ENCODE measurements at places on chromosomes 6 and 20. TPM values are rescaled to one million over a fixed set of nuclear protein-coding genes. Genes with fewer than 3 reads are reported as not detected.

Gene PABPC1L
- total RNA-seq = 13.2 TPM

Gene CTAGE9
- not detected for total RNA-seq

DNA sequence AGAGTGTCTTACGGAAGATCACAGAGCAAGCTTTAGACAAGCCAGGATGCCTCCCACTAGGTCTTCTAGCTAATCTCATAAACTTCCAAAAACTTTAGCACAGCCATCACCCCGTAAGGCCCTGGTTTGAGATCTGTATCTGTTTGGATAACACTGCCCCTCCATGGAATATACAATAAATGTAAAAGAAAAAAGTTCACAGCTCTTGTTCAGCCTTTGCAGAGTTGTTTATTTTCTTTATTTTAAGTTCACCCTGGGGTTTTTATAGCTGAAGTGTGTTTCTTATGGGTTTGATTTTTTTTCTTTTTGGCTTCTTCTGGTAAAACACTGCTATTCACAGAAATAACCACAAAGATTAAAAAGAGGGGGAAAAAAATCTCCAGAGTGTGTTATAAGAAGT is 125.6 kb downstream of the EYA2 start:
- no peak for DNase-seq

DNA sequence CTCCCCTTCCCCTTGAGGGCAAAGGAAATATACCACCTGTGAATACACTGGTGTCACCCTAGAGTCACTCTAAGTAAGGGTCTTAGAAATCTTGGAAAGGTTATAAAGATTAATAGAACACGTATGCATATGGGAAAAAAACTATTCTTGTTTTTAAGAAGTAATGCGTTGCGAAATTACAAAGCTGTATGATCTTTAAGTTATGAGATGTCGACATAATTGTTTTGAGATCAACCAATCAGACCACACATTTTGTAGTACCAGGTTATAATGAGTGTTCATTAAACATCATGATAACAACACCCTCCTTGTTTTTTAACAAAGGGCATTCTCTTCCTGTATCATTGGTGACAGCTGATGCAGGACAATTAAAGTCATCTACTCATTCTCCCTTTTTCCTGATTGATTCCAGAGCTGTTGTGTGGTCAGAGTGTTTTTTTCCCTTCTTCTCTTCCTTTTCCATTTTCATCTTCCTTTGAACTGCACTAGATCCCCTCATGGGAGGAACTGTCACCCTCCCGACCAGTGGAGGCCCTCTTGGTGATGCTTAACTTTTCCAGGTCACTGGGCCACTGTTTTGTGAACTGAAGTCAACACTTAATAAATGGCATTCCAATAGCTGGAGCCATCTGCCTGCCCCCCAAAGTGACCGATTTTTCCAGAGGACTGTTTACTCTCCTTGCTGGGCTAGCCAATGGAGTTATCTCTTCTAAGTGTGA is 37.0 kb downstream of the PRDM1 start:
- no peak for DNase-seq

Gene NINL
- total RNA-seq = 5.0 TPM

DNA sequence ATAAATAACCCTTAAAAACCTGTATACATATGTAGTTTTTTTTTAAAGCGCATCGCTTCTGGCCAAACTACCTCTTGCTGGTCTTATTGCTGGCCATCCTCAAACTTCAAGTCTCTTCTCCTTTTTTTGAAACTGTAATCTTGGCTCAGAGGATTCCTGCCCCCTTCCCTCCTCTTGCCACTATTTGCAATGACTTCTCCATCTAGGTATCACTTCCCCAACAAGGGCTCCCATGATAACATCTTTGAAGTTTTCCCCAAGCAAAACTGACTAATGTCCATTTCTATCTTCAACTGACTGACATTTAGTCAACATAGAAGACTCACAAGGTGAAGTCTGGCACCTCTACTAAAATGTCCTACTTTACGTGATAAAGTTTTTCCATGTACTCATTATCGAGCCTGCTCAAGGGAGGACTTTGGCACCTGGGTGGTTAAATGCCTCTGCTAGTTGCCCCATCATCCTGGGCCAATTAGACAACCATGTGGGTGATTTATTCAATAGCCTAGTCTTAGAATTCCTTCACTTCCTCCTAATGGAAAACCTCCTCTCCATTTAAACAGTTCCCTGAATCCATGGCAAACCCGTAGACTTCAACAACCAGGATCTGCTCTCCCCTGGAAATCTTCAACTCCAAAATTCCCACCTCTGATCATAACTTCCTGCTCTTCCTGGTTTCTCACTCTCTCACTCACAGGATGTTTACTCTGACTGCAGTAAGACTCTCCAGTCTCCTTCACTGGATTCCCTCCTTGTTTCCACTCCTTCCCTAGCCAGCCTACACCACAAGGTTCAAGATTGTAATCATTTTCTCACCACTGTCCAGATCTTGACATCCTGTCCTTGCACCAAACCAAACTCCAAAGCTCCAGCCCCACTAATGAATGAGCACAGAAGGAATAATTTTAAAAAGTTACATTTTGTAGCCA is 9.4 kb upstream of the PLAGL1 start:
- DNase-seq = no peak

DNA sequence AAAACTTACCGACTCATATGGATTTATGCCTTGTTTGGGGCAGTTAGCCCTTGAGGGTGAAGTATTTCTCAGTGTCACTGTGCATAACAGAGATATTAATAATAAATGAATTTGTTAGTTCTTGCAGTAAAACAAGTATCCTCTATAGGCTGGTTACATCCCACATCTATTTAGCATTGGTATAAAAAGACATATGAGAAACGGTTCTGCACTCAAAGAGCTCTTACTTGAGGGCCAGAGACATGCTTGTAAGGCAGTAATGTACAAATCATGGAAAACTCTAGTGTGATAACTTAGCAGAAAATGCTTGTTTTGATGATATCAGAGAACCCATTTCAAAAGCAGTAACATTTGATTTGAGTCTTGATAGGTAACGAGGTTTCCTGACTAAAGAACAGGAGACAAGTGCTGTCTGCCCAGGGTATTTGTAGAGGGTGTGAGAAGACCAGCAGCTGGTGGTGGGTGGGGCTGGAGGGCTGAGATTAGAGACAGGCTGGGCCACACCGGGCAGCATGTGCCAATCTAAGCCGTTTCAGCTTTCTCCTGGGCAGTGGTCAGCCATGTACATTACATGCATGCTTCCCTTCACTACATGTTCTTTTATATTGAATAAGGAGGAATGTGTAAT is 46.3 kb downstream of the TULP4 start:
- DNase-seq = peak; percentile 59

Gene SNAI1
- 0.46 TPM for total RNA-seq

GRCh38 chr6:54747955-54748354 is 98.6 kb upstream of the FAM83B start:
- DNase-seq = no peak

Gene EYS
- total RNA-seq = 1.3 TPM

GRCh38 chr6:20292905-20293304 is 80.6 kb upstream of the MBOAT1 start:
- no peak for DNase-seq

Gene PMEPA1
- 41.6 TPM for total RNA-seq

DNA sequence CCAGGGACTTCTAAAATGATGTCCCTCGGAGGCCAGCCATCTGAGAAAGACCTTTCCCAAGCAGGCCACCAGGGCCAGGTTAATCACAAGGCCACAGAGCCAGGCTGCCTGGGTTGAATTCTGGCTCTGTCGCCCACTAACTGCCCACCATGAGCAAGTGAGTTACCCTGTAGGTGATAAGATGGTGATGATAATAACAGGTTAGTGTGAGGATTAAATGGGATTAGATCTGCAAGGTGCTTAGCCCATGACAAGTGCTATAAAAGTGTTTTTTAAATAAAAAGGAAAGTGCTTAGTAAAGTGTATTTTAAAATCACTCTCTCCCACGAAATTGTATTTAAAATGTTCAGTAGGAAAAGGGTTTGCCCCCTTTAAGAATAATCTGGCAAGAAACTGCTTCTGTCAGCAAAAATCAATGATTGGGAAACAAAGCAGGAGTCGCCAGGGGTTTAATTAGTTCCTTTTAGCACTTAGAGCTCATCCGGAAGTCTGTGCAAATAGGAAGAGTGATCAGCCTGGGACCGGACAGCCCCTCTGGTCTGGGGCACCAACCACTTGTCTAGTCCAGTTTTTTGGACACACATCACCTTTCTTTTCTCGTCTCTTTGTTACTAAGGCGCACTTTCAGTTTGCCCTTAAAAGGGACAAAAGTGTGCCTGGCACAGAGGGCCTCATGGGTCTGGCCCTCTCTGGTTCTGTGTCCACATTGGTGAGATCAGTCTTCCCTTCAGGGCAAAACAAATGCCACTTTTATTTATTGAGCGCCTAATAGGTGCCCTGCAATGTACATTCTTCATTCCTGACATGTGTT is 150.4 kb downstream of the GRM4 start:
- DNase-seq = no peak

DNA sequence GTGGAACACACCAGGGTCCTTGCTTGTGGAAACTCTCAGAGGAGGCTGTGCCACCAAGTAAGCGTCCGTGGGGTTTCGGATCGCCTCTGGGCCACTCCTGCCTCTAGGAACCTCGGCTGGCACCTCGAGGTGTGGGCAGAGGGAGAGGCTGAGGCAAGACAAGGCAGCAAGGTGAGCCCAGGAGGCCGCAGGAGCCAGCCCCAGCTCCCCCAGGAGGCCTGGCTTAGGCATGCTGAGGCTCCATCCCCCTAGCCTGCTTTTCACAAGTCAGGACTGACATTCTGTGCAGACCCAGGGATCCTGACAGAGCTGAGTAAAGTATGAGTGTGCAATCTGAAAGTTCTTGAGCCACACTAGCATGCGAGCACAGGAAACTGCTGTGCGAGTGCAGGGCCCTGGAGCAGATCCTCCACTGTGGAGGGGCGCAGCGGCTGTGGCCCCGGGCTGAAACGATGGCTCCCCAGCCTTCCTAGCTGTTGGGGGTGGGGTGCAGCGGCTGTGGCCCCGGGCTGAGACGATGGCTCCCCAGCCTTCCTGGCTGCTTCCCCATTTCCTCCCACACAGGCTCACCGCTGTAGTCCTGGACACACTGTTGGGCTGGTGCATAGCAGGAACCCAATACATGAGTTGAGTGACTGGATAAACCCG is 75.2 kb upstream of the CD93 start:
- DNase-seq = no peak

GRCh38 chr6:131063028-131063763 is at the start of gene EPB41L2:
TSS of gene EPB41L2 (minus strand) at chr6:131063245. CDS start at chr6:130956485, 106,760 bp downstream.
- DNase-seq = peak; percentile 90

- DNase-seq = no peak
These were observed 98.9 kb downstream of the PSMG4 start for GRCh38 chr6:3357678-3358077.

- DNase-seq = no peak
These were observed 12.3 kb downstream of the FOXA2 start for GRCh38 chr20:22572023-22572422.

DNA sequence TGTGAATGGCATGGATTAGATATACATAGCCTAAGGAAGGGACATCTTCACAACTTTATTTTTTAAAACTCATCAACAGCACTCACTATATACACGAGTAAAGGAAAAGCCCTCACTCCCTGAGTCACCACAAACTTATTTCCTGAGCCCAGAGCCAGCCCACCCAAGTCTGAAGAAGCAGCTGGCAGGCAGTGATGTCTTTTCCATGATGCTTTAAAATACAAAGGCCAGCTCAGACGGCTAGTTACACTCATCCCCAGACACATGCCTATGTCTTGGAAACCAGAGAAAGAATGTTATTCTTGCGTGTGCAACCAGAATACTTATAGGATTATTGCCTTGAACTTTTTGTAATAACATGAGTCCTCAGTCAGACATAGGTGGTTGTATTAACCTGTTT is 114.4 kb downstream of the ADGRG6 start:
- DNase-seq = no peak

Gene HDGFL1
- not detected for total RNA-seq

- no peak for DNase-seq
These were observed 61.6 kb downstream of the IRF4 start for GRCh38 chr6:453152-453551.

GRCh38 chr20:1827974-1828785 is 67.0 kb upstream of the SIRPA start:
- peak; percentile 74 for DNase-seq

- no peak for DNase-seq
These were observed 96.3 kb downstream of the FHL5 start for GRCh38 chr6:96659084-96659845.

Gene ADGRF5
- total RNA-seq = 3.2 TPM

Gene ZGPAT
- total RNA-seq = 31.4 TPM

Gene SUMO4
- 2.1 TPM for total RNA-seq

DNA sequence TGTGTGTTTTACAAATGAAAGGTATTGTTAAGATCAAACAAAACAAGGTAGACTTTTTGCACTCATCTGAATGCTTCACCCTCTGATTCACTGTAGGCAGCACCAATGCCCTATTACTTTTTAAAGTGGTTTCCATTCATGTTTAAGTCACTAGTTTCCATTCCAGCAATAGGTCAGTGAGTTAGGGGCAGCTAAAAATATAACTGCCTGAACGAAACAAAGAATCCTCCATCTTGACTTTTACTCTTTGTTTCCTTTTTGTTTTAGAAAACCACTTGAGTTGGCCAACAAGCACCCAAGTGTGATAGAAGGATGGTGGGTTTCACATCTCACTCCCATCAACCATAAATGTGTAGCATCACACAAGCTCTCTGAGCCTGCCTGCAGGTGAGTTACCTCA is 25.5 kb downstream of the CLIC5 start:
- no peak for DNase-seq

DNA sequence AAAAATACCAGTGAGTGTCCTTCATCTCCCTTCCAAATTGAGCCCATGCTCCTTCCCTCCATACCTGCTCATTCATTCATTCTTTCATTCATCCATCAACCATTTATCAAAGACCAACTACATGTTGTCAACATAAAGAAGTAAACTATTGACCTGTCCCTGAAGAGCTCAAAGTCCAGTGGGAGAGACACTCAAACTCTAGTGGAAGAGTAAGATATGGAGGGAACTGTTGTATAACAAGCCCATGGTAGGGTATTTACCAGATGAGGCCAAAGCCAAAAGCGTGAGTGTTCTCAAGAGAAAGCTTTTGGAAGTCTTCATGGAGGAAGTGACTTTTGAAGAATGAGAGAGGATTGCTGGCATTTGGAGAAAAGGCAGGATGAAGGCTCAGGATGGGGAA is 163.4 kb upstream of the SPACA1 start:
- no peak for DNase-seq
